NCI-H69 (cell line): ENCODE measurements at places on chromosomes 7 and 10.

DNA sequence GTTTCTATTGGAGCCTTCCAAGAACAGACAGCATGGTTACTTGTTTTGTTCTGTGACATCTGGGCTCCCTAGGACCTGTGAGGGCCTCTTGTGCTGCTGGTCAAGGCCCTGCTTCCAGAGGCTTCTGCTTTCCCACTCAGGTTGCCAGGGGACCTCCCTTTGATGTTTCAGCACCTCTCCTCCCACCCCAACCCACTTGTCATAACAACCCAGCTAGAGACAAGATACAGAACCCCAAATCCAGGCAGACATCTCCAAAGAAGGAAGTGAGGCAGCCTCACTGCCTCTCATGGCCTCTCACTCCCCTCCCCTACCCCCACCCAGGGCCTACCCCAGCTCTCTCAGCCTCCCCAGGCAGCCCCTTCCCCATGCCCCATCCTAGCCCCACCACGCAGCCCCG, 11.3 kb downstream of the NFKB2 start:
- DNase-seq: no peak

DNA sequence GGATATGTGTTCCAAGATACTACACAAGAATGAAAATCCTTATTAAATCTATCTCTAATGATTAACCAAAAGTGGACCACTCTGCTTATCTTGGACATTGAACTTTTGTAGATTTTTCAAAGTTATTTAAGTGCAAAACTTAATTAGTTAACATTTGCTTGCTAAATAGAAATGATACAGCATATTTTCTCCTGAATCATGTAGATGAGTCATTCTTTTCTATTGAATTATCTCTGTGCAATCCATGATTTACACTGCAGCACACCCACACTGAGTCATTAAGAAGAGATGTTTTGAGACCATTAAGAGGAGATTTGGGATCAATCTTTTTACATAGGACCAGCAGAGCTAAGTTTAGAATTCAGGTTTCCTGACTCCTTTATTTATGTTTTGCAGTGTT, 6.6 kb upstream of the ABCC2 start:
- DNase-seq: no peak

DNA sequence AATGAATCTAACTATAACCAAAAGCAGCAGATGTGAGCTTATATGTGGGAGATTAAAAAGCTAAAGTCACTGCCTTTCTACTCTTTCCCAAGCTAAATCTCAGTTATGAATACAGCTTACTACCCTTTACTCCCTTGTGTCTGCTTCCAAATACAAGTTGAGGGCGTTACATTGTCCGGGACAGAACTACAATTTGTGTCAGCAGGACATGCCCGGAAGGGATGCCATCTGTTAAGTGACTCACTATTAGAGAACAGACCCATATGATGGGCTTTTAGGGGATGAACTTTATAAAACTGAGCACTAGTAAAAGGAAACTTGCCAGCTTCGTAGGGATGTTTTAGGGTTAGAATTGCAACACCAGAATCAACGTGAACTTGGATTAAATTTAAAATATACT, 299.7 kb upstream of the CSTF2T start:
- DNase-seq: peak; percentile 96

DNA sequence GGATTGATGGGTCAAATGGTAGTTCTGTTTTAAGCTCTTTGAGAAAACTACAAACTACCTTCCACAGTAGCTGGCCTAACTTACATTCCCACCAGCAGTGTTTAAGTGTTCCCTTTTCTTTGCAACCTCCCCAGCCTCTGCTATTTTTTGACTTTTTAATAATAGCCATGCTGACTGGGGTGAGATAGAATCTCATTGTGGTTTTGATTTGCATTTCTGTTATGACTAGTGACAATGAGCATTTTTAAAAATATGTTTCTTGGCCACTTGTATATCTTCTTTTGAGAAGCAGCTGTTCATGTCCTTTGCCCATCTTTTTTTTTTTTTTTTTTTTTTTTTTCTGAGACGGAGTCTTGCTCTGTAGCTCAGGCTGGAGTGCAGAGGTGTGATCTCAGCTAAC, 155.2 kb upstream of the BMPER start:
- no peak for DNase-seq

- DNase-seq: no peak
These were observed 145.3 kb downstream of the HTR7 start for GRCh38 chr10:90712529-90712928.

- DNase-seq: peak; percentile 51
These were observed 103.6 kb upstream of the PDSS1 start for GRCh38 chr10:26593896-26594295.

DNA sequence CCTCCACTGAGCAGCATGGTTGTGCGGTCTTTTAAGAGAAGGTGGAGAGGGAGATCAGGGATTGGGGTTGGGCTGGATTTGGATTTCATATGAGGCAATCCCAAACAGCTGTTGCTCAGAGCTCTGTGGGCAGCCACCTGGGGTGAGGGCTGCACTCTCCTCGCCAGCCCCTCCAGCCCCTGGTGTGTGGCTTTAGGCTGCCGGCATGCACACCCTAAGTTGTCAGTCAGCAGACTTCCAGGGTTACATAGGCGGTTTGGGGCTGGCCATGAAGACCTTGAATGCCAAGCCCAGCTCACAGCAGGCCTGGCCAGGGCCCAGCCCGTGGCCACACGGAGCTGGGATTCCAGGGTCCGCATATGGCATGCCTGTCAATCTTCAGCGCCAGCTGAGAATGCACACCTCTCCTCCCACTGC, 54.8 kb downstream of the ZMIZ1 start:
- peak; percentile 36 for DNase-seq

- peak; percentile 65 for DNase-seq
These were observed 97.8 kb downstream of the AUTS2 start for GRCh38 chr7:69696054-69696591.

DNA sequence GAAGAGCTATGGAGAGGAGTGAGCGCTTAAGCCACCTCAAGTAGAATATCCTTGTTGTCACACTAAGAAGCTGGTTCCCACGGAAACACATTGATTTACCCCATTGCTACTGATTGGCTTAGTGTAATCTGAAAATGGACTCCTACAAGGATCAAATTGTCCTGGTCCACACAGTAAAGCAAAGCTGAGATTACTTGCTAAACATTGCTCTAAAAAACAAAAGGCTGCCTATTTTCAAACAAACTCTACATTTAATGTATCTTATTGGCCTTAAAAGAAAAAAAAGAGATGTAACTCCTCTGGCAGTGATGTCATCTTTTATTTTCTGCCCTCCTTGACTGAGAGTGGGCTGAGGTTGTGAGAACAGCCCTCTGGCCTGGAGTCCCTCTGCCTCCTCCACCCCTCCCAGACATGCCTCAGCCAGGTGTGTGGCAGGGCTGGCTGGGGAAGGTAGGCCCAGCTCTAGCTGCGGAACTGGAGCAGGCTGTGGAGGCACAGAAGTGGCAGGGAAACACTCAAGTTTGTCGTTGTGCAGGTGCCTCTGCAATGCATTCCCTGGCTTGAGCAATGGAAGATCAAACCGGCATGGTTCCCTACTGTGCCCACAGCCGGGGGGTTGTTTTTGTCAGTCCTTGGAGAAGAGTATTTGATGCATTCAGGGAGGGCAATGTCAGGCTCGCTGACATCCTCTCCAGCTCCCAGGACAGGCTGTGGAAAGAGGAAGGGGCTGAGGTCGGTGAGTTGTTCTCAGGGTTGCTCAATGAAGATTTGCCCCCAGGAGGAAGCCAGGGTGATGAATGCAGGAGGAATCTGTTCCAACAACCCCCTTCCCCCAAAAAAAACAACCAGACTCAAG, 9.1 kb downstream of the KLF6 start:
- DNase-seq: peak; percentile 23

- DNase-seq: no peak
These were observed 322.1 kb upstream of the RNF32 start for GRCh38 chr7:156318426-156318825.

- DNase-seq: no peak
These were observed 339.3 kb upstream of the POM121L12 start for GRCh38 chr7:52695973-52696595.

- DNase-seq: no peak
These were observed 11.9 kb upstream of the GTF2IRD1 start for GRCh38 chr7:74441801-74442200.
